ENCODE measurements at places on chromosomes 4 and X. TPM values are rescaled to one million over a fixed set of nuclear protein-coding genes. Genes with fewer than 3 reads are reported as not detected.
A peak's percentile ranks its signal among the peaks of the same experiment; 100 is the strongest.

DNA sequence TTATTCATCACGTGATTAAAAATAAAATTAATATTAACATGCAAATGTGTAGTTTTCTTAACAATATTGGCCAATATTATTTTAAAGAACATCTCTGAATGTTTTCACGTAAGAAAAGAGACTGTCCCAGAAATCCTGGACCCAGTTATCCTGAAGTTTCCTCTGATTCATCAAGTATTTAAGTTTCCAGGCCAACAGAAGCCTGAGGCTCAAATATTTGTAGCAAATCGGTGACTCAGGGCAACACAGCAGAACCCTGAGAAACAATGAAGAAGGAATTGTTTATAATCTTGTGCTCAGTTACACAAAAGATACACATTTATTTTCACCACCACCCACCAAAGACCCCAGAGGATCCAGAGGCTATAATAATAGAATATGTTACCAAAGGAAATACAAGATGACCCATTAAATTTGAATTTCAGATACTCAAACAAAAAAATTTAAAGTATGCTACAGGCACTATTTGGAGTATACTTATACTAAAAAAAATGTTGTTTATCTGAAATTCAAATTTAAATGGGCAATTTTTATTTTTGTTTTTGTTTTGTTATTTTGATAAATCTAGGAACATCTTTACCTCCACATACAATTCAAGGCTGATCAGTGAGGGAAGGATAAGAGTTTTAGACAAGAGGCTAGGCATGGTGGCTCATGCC is 33.9 kb upstream of the SLC7A11 start:
- DNase-seq, result peak; percentile 68

GRCh38 chr4:185426960-185427688 is 1.4 kb upstream of the UFSP2 start:
- DNase-seq, result no peak

DNA sequence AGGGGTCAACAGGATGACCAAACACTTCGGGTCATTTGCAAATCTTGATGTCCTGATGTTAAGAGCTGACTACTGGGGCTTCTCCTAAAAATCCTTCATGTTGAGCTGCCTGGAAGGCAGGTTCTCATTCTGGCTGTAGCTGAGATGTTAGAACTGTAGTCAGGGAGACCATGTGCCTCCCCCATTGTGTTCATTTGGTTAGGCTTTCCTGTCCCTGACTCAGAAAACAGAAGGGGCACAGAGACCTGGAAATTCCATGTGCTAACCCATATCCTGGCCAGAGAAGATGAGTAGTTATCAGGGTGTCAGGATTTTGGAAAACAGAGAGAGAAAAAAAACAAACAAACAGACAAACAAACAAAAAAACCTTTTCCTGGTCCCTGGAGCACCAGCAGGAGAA is 177.5 kb downstream of the AR start:
- DNase-seq, result no peak

GRCh38 chr4:54499308-54500074 is 158.3 kb upstream of the KIT start:
- no peak for DNase-seq

GRCh38 chr4:103496800-103497199 is 223.0 kb downstream of the TACR3 start:
- DNase-seq, result no peak

GRCh38 chr4:170526471-170526870 is 436.7 kb upstream of the AADAT start:
- no peak for DNase-seq

GRCh38 chr4:182738283-182739047 is 178.7 kb downstream of the DCTD start:
- DNase-seq, result no peak

DNA sequence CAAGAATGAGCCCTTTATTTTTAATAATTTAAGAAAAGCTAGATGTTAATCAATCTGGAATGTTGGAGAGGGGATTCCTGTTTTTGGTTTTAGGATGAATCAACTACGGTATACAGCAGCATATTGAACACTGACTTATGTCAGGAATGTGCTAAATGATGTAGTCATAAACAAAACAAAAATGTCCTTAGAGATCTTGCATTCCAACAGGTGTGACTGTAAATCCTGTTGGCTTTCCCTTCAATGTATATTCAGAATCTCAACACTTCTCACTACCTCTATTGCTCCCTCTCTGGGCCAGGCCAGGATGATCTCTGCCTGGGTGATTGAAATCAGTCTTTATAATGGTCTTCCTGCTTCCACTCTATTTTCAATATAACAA is 37.8 kb upstream of the BDH2 start:
- peak; percentile 87 for DNase-seq

GRCh38 chr4:159765382-159765781 is 662.5 kb downstream of the RAPGEF2 start:
- no peak for DNase-seq

GRCh38 chr4:7320206-7320797 is 114.4 kb downstream of the PSAPL1 start:
- no peak for DNase-seq

GRCh38 chr4:10734697-10735096 is 50.1 kb upstream of the CLNK start:
- no peak for DNase-seq

DNA sequence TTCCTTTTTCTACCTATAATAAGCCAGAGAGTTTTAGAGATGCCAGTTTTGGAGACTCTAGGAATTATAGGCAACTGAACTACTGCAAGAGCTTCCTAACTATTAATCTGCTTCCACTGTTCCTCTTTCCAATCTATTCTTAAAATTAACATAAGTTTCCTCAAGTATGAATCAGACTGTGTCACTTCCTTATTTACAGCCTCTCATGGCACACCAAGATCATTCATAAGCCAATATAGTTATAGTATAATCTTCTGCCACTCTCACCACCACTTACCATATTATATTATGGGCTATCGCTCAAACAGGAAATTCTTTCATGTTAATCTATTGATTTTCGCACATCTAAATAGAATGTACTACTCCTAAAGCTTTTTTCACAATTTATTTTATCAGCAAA is 383.5 kb downstream of the STPG2 start:
- no peak for DNase-seq

GRCh38 chr4:81404741-81405140 is 67.0 kb downstream of the RASGEF1B start:
- no peak for DNase-seq

GRCh38 chr4:145909281-145909715 is 29.3 kb downstream of the ZNF827 start:
- DNase-seq, result peak; percentile 86

DNA sequence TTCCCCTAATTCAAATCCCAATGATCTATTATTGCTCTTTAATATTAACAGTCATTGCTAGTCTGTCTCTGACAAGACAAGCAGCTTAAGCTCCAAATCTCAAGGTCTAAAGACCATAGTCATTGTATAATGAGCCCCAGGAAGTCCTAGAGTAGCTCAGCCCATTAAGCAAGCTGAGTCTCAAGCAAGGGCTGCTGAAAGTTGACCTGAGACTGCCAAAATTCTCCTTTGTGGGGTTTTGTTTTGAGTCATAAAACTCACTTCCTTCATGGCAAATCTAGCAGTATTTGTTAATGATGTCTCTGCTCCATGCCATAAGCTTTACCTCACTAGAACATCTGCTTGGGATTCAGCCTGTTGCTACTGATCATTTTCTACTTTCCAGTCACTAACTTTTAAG is 313.2 kb downstream of the ANTXR2 start:
- no peak for DNase-seq

GRCh38 chrX:150841456-150842197 is 56.8 kb downstream of the CD99L2 start:
- no peak for DNase-seq

- DNase-seq, result no peak
Observed at GRCh38 chrX:46587158-46587557, 13.6 kb downstream of the CHST7 start.

GRCh38 chr4:48791313-48791712 is 11.2 kb upstream of the FRYL start:
- DNase-seq, result no peak

DNA sequence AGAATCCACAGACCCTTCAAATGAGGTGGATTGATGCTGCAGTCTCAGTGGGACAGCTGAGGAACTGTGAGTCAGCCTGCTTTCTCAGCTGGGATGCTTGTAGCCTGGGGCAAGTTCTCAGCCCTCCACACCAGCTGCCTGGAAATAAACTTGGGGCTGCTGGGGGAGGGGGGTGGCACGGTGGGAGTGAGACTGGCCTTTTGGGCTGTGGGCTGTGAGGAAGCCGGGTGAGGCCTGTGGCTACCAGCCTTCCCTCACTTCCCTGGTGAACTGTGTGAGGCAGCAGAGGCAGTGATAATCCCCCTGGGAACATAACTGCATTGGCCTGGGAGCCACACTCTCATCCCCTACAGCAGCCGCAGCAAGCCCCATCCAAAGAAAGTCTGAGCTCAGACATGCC is 114.5 kb upstream of the GUCY1A1 start:
- no peak for DNase-seq

GRCh38 chr4:121199742-121200561 is 35.8 kb upstream of the TNIP3 start:
- no peak for DNase-seq

GRCh38 chr4:188941524-188942119 is 802.4 kb downstream of the TRIML1 start:
- peak; percentile 47 for DNase-seq

- DNase-seq, result no peak
Observed at GRCh38 chr4:75895744-75896314, 6.4 kb downstream of the PPEF2 start.

GRCh38 chr4:168221301-168221700 is 97.3 kb downstream of the DDX60 start:
- DNase-seq, result no peak

GRCh38 chr4:185307136-185307950 is 88.4 kb downstream of the LRP2BP start:
- peak; percentile 66 for DNase-seq

- no peak for DNase-seq
Observed at GRCh38 chrX:133854290-133854689, 131.1 kb downstream of the GPC3 start.

DNA sequence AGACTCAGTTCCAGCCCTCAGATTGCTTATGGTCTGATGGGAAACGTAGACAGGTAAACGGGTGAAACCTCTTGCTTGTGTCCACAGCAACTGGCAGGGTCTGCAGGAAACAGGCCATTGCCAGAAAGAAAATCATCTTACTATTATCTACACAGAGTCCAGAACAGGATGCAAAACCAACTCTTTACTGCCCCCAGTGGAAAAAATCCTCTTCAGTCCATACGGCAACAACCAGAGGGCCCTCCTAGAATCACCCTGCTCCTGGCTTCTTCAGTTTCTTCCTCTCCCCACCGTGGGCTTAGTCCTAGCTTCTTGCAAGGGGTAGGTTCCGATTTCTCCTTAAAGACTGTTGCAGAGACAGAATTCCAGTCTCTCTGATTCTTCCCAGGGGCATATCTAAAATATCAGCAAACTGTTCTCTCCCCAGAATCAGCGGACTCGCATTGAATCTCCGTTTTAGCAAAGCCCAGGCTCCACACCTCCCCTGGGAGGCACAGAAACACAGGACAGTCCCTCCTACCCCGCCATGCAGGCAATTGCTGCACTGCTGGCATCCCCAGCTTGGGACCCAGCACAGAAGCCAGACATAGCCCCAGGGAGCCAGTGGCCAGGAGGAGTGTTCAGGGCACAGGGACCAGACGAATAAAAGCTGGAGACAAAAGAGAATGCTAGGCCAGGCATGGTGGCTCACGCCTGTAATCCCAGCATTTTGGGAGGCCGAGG is 41.0 kb upstream of the SH3RF1 start:
- no peak for DNase-seq

GRCh38 chrX:38000706-38001105 is 5.6 kb upstream of the SYTL5 start:
- no peak for DNase-seq

DNA sequence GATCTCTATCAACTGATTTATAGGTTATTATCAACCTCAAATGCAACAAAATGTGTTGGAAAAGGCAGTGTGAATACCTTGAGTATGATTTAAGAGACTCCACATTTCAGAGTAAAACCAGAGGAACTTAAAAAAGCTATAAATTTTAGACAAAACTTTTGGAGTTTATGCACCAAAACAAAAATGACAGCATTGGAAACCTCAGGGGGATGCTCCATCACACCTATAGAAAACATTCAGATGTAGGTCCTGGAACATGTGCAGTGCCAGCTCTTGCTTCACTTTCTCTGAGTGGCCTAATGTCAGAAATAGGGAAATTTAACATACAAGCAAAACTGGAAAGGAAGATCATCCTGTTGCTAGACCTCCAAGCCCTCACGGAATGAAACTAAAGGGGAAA is 5.8 kb upstream of the VEGFC start:
- no peak for DNase-seq

DNA sequence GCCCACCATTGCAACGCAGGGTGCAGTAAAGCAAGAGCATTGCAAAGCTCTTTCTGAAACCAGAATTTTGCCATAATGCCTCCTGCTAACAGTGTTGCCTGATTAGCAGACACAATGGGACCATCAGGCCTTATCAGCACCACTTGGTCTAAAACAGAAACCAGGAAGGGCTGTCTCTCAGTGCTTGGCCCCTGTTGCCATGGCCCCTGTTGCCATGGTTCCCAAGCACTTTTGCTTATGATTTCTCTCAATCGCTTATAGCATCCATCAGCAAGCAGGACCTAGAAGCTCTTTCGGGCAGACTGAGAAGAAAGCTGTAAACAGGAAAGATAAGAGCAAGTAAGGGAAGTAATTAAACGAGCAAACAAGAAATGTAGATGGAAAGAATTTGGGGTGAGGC is 36.8 kb downstream of the RTL5 start:
- no peak for DNase-seq

YIPF6 gene
- 46.1 TPM for total RNA-seq

FGF5 gene
- total RNA-seq, result not detected

S100G gene
- total RNA-seq, result not detected

ZC4H2 gene
- total RNA-seq, result 1.1 TPM

PAGE2 gene
- not detected for total RNA-seq

GAGE1 gene
- not detected for total RNA-seq

SYN1 gene
- total RNA-seq, result not detected

TSPAN6 gene
- 49.6 TPM for total RNA-seq

RHOXF1 gene
- total RNA-seq, result not detected

IGFBP7 gene
- total RNA-seq, result 151 TPM

DMP1 gene
- not detected for total RNA-seq

EDNRA gene
- not detected for total RNA-seq

FGB gene
- total RNA-seq, result not detected

All from PC-9 (cell line).